ENCODE measurements at places on chromosomes 12 and 14.

DNA sequence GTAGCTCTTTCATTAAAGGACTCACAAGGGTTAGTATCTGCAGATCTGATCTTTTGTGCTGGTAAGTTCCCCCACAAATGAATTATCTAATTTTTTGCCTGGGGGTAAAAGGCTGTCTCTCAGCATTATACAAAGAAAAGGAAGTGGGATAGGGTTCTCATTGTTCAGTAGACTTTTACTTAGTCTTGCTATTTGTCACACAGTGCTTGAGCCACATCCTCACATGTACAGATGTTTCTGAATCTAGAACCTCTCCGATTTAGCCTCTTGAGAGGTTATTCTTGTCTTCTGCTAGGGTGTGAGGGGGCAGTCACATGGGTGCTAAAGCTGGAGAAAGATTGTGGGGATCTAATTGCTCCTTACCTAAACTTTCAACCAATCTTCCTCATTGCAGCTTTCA is 93.0 kb downstream of the SLC41A2 start:
- DNase-seq = no peak

GRCh38 chr12:71439362-71439612 is 311 bp upstream of the LGR5 start:
- DNase-seq = no peak

DNA sequence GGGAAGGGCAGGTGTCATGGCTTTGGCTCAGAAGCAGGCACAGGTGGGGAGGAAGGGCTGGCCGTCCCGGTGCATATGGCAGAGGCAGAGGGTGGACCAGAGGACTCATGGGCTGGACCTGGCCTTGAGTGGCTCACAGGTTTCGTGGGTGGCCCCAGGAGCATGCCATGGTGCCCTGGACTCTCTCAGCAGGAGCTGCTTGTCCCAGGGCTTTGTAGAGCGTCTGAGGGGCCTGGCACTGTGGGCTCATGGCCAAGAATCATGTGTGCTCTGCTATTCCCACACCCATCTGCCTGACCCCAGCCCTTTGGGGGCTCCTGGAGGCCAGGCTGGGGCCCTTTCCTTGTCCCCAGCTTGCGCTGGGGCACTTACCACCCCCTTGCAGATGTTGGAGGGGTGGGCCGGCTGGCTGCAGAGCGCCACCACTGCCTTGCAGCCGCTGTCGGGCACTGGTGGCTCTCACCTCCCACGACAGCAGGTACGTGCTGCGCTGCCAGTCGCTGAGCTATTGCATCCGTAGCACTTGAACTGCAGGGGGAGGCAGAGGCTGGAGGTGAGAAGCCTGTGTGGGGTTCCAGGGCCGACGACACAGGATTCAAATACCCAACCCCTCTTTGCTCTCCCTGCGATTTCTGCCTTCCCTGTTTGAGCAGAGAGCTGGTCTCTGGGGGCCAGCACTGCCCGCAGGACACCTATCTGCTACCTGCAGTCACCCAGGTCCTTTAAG is 187.4 kb upstream of the PRMT8 start:
- no peak for DNase-seq

- peak; percentile 88 for DNase-seq
Observed at GRCh38 chr12:45728630-45729232, 775 bp upstream of the ARID2 start.

GRCh38 chr12:93468008-93468371 is 676 bp downstream of the MRPL42 start:
- DNase-seq = no peak

DNA sequence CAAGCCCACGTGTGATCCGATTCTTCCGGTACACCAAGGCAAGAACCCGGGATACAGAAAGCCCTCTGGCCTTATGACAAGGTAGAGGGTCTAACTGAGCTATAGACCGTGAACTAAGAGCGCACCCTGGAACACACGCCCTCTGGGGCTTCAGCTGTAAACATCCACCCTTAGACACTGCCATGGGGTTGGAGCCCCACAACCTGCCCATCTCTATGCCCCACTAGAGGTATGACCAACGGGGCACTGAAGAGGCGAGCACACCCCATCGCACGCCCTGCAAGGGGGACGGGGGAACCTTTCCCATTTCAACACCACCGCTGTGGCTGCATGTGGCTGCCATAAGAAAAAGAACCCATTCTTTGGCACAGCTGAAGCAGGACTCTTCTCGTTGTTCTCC is 1206.0 kb upstream of the TMEM132C start:
- DNase-seq = no peak

- no peak for DNase-seq
Observed at GRCh38 chr12:70121562-70121961, 121.7 kb upstream of the CNOT2 start.

GRCh38 chr12:125525879-125526278 is 460.6 kb downstream of the AACS start:
- DNase-seq = no peak

DNA sequence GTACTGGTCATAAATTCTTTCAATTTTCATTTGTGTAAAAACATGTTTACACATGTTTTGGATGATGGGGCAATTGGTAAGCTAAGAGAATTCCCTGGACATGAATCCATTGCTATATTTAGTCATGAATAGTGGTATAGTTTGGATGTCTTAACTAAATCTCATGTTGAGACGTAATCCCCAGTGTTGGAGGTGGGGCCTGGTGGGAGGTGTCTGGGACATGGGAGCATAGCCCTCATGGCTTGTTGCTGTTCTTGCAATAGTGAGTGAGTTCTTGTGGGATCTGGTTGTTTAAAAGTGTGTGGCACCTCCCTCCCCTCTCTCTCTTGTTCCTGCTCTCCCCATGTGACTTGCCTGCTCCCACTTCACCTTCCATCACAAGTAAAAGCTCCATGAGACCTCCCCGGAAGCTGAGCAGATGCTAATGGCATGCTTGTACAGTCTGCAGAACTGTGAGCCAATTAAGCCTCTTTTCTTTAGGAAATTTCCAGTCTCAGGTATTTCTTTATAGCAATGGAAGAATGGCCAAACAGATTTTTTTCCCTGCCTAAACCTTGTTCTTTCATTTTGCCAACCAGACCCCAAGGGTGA is 33.6 kb downstream of the CTSG start:
- no peak for DNase-seq

- no peak for DNase-seq
Observed at GRCh38 chr14:62689733-62690132, 355.5 kb downstream of the KCNH5 start.

DNA sequence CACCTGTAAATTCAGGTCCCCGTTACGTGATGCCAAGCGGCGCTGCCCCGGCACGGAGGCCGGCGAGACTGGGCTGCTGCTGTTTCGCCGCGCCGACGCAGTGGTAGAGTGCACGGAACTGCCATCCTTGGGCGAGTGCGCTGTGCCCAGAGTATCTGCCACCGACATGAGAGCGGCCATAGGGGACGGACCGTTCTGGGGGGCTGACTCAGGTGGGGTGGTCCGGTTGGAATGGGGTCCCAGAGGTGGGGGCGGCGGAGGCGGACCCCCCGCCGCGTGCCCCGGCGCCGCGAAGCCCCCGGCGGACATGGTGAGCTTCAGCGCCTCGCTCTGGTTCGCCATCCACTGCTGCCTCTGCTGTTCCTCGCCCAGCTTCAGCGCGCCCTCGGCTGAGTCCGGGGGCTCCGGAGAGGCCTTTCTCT is 2.8 kb downstream of the IRF2BPL start:
- DNase-seq = no peak

DNA sequence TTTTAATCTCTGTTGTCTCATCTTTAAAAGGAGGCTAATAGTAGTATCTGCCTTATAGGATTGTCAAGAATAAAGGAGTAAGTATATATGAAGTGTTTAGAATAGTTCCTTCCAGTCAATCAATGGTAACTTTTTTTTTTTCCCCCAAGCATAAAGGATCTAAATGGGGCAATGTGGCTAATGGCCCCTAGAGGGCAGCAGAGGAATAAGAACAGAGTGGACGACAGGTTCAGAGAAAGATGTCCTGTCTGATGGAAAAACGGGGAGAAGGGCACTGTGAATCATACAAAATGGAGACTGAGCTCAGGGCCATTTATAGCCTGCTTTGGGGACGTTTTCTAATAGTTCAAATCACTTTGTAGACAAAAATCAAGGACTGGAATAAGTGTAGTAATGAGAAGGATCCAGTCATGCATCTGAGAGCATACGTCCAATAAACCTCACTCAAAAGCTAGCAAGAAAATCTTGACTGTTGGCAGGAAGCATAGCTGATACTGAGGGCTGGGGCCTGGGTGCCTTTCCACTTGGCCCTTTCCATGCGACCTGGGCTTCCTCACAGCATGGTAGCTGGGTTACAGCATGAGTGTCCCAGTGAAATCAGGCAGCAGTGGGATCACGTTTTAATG is 51.3 kb downstream of the IFNG-AS1 start:
- DNase-seq = peak; percentile 37

GRCh38 chr12:124512667-124513296 is 54.6 kb downstream of the NCOR2 start:
- no peak for DNase-seq

DNA sequence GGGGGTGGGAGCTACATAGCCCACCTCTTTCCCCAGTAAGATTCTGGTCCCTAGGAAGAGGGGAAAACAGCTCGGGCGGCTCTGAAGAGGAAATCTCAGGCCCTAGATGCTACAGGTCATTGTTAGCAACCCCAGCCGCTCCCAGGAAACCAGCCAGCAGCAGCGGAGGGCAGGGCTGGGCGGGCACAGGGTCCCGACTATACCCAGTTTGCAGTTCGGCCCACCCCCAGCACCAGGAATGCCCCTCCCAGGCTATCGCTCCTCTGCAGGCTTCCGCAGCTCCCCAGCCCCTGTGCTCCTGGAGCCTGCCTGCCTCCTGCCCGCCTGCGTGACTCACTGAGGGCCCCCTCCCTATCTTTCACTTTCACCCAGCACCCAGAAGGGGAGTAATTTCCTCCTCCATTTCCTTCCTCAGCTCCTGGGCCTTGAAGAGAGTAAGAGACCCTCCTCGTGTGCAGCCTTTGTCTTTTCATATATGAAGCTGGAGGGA is 27.2 kb upstream of the PNMA1 start:
- peak; percentile 55 for DNase-seq

- DNase-seq = no peak
Observed at GRCh38 chr14:73025544-73025943, 1.4 kb downstream of the ZFYVE1 start.

DNA sequence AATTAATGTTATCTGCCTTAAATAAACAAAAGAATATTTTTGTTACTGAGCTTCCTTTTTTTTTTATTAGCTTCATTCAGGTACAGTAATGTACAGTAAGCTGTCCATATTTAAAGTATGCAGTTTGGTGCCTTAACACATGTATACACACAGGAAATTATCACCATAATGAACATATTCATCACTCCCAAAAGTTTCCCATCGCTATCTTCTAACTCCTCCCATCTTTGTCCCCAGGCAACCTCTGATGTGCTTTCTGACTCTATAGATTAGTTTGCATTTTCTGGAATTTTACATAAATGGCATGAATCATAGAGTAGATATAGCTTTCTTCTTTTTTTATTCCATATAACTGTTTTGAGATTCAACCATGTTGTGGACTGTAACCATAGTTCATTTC is 193.0 kb downstream of the TRHDE start:
- DNase-seq = no peak

- no peak for DNase-seq
Observed at GRCh38 chr12:15811214-15812127, 22.3 kb upstream of the EPS8 start.

DNA sequence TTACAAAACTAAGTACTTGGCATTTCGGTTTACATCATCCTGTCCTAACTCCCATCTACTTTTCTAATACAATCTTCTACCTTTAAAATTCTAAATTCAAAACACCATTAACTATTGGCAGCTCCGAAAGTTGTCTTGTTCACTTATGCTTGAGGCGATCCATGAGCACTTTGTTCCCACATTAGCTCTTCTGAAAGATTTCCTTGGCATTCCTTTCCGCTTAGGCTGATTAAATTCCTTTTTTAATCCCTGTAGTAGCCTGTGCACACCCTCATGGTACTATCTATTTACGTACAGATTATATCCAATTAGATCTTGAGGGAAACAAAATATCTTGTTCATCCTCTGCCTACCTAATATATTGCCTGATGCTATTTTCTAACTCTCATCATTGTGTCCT is 480.7 kb downstream of the PRKD1 start:
- DNase-seq = no peak

DNA sequence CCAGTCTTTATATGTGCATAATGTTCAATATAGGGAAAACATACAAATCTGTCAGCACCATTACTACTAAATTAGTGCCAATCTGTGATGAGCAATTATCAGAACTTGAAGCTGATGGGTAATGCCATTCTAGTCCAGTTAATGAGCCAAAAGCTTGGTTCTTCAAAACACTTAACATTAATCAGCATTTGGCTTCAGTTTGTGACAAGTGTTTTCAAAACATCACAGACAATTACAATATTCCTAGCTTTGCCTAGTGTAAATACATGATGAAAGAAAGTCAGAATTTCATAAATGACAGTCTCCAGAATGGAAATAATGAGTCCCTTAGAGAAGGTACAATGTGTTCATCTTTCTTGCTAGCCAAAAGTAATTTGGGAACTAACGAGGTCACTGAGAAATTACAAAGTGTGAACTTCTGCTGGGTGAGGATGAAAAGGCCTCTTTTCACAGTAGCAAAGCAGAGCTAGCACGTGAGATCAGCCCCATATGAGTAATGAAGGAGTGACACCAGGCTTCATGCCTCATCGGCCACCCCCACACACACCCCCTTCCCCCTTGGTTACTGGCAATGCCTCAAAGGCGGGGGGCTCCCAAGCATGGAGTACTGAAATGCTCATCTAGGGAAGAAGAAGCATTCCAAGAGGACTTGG is 180.6 kb upstream of the EEA1 start:
- no peak for DNase-seq

DNA sequence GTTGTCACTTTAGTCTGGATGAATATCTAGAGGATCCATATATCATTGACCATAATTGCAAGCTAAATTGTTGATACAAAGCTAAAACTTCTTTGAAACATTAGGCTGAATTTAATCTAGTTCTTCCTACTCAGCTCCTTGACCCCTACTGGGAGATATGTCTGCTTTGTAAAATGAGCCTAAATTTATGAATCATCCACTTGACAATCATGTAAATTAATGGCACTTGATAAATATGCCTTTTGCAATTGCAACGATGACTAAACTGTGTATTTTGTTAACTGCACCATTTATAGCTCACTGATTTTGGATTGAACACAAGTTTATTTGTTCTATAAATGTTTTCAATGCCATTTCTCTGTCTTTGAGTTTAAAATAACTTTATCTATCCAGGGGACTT is 1616.5 kb upstream of the FLRT2 start:
- no peak for DNase-seq

GRCh38 chr12:131826097-131826928 is 1.9 kb upstream of the MMP17 start:
- DNase-seq = no peak

GRCh38 chr12:93174048-93174447 is 203.7 kb upstream of the NUDT4 start:
- DNase-seq = no peak

- DNase-seq = peak; percentile 48
Observed at GRCh38 chr14:31937730-31938346, 139.3 kb upstream of the ARHGAP5 start.

DNA sequence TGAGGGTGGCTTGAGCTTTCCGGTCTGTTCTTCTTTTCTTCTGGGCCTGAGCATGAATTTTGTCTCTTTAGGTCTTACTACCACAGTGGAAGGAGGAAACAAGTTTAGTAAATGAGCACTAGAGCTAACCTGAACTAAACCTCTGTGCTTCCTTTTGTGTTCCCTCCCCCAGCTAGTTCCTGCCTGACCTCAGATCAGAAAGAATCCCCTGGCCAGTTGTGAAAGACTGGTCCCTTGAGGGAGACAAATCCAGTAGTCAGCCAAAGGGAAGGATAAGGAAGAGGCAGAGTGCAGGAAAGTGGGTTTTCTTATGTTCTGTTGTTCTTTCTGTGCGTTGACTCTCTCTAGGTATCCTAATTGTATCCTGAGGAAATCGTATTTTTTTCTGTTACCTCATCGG is 17.5 kb downstream of the ZNF664 start:
- DNase-seq = no peak
